Effector CD8-positive, alpha-beta T cell (primary cell): ENCODE measurements at places on chromosomes 2 and 18.

GRCh38 chr18:51074605-51075004 lies 44.6 kb downstream of the SMAD4 start:
- DNase-seq, result no peak

DNA sequence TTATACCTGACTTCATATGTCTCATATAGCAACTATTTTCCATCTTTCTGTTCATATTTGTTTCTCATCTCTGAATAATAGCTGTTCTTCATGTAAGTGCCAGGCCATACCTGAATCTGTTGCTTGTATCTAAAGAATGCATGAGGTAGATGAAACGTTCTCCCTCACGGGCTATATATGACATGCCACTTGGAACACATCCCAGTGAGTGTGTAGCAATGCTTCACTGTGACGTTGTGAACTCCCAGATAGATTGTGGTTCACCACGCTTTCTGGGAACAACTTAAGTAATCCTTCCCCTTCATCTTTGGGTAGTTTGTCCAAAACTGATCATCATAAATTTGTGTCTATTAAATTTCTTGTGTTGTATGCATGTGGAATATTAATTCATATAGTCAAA lies 60.1 kb downstream of the RDH14 start:
- DNase-seq, result no peak

GRCh38 chr2:74072565-74072964 lies 75.1 kb downstream of the BOLA3 start:
- DNase-seq, result no peak

- no peak for DNase-seq
Measured at GRCh38 chr2:211611061-211611518, 927.5 kb downstream of the ERBB4 start.

- DNase-seq, result no peak
Measured at GRCh38 chr18:32318581-32318980, 128.7 kb downstream of the MEP1B start.

DNA sequence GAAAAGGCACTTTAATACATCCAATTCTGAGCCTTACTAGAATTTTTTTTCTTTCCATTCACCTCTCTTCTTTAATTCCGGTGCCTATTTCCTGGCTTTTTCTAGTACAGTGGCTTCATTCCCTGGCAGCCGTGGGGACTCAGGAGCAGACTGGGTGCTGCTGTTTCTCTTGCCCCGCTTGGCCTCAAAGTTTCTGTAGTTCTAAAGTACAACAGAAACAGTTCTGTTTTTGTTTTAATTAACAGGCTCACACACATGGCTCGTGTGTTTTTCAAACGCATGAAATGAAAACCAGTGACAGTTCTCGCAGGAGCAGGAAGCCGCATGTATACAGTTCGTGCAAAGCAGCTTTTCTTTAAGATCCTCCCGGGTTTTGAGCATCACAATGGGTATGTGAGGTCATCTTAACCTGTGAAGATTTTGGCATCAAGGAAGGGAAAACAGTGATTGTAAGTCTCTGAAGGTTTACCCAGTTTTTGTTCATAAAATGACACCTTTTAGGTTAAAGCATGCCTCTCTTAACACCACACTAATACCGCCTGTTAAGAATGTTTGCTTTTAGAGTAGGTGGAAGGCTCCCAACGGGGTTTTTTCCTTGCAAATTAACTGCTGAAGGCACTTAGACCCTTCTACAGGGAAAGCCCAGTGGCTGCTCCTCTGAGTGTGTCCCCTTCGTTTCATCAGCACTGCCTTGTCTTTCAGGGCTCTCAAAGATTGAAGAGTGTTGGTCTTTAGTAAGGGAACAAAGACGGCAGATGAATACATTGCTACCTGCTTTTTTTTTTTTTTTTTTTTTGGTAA lies 5.8 kb downstream of the FZD7 start:
- no peak for DNase-seq

DNA sequence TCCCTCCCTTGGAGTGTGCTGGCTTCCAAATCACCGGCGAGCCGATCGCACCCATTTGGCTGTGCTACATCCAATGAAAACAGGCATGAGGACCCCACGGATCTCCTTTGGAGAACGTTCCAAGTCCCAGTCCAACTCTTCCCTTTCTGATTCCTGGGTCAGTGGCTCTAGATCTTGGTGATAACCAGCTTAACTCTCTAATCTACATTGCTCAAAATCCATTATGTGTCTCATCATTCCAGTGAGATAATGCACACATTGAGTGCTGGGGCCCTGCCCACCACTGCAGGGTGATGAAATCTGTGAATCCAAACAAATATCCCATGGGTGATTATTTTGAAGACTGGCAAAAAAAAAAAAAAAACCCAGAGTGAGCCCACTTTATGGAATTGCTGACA lies 232.7 kb upstream of the COPS8 start:
- no peak for DNase-seq
